CD4-positive, alpha-beta T cell treated with Interleukin-6 at 100 ng/mL for 8 hours (primary cell): ENCODE measurements at places on chromosomes 4 and X.

GRCh38 chr4:110614976-110615352 is 7.9 kb downstream of the PITX2 start:
- no peak for DNase-seq

DNA sequence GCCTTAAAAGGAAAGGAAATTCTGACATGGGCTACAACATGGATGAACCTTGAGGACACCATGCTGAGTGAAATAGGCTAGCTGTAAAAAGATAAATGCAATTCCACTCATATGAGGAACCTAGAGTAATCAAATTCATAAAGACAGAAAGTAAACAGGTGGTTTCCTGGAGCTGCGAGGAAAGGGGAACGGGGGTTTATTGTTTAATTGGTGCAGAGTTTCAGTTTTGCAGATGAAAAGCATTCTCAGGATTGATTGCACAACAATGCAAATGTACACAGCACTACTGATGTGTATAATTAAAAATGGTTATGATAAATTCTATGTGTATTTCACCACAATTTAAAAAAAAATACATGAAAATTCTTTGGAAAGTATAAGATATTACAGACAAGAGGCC is 24.0 kb downstream of the PLRG1 start:
- no peak for DNase-seq

- DNase-seq = no peak
Observed at GRCh38 chr4:13413729-13414437, 70.3 kb downstream of the RAB28 start.

- no peak for DNase-seq
Observed at GRCh38 chrX:69010339-69010738, 154.9 kb downstream of the PJA1 start.

DNA sequence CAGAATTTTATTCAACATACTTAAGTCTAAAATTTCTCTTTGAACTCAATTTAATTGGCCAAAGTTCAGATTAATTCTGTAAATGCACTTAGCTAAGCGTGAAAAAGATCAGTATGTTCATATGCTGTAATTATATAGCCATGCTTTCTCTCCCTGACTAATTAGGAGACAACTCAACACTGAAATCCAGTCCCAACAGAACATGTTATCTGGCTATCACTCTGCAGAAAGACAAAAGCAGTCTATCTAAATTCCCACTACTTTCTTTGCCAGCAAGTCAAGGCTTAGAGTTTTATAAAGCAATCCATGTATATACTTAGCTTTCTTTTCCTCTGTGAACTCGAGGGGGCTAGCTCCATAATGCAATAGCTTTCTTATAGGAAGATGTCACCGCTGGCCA is 16.0 kb upstream of the USP46 start:
- no peak for DNase-seq

DNA sequence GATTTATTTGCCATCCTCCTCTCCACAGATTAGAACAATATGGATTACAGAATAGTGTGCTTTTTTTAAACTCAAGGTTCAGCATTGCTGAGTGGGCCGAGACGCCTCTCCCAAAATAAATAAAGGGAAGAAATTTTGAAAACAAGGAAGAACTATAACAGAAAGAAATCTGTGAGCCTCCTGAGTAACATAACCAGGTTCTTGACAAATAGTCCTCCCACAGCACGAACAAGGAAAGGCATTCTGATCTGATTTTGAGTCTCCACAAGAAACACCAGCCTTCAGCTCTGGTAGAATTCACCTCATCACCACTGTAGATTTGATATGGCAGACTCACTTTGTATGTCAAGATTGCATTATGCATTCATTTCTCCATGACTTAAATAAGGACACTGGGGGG is 173.6 kb downstream of the HHIP start:
- no peak for DNase-seq

- DNase-seq = no peak
Observed at GRCh38 chr4:161815841-161816240, 348.0 kb downstream of the FSTL5 start.

- no peak for DNase-seq
Observed at GRCh38 chrX:154805696-154806091, 409 bp upstream of the MPP1 start.

GRCh38 chr4:136768925-136769275 is 763.4 kb downstream of the PCDH18 start:
- DNase-seq = no peak

GRCh38 chr4:2253160-2254084 is 8.5 kb downstream of the MXD4 start:
- DNase-seq = no peak

DNA sequence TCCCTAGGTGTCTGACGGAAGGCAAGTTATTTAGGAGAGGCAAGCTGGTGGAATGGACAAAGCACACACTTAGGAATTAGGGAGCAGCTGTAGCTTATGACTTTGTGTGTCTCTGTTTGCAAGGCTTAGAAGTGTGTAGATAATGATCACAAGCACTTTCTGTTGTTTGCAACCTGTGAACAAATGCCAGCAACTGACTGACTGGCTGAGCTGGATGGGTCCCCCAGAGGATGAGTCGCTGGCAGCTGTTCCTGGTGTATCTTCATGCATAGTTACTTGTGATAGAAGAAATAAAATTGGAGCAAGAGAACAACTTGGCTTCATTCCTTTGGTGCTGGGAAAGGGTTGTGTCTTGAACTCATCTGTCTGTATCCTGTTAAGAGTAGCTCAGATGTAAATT is 64.2 kb upstream of the BEND4 start:
- no peak for DNase-seq

- DNase-seq = peak; percentile 83
Observed at GRCh38 chr4:152079543-152080293, 318.9 kb upstream of the GATB start.

- DNase-seq = no peak
Observed at GRCh38 chrX:106450405-106450804, 161.4 kb upstream of the RADX start.

DNA sequence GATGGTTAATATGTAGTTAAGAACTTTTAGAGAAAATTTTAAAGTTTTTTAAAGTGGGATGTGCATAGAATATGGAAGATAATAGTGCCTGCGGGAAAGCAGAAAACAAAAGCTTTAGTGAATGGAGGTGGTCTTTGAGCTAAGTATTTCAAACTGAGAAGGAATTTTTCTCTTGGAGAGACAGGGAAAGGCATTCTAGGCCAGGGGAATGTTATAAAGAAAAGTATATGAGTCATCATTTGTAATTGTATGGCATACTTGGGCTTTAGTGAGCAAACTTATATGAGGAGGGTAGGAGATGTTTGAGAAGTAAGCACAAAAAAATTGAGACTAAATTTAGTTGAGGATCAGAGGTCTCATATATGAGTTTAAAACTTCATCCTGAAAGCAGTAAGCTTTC is 467.0 kb downstream of the PPARGC1A start:
- DNase-seq = no peak

- DNase-seq = no peak
Observed at GRCh38 chrX:103488332-103488731, 31.0 kb downstream of the RAB40A start.

- no peak for DNase-seq
Observed at GRCh38 chr4:14835288-14835687, 167.0 kb upstream of the CPEB2 start.

DNA sequence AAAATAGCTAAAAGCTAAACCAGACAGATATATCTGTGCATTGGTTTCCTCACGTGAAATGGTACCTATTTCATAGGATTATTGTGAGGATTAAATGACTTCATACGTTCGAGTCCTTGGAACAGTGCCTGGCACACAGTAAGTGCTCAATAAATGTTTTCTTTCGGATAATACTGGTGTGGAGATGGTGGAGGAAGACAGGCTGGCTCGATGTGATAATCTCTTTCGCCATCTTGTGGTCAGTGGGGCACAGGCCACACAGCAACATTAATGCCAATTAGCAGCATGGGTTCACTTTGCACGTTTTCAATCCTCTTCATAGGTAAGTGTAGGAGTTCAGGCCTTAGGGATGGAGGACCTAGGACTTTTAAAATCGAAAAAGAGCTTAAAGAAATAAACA is 9.3 kb downstream of the PAGE4 start:
- no peak for DNase-seq

- no peak for DNase-seq
Observed at GRCh38 chr4:5809216-5809776, 83.6 kb downstream of the CRMP1 start.

- DNase-seq = no peak
Observed at GRCh38 chrX:13397878-13398818, 78.3 kb upstream of the ATXN3L start.

DNA sequence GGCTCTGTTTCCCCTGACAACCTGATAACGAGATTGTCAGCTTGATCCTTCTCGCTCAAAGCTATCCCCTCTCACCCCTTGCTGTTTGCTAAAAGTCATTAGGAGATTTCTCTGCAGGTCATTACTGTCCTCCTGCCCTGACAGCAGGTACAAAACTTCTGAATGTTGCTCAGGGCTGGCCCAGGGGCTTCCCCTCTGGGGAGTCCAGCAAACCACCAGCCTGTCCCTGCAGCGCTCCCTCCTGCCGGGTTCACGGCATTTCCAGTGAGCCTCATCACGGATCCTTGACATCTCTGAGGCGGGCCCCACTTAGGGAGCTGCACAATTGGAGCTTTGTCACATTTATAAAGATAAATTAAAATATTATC is 5.2 kb upstream of the SORCS2 start:
- DNase-seq = no peak

- DNase-seq = no peak
Observed at GRCh38 chr4:186657764-186658163, 65.9 kb downstream of the FAT1 start.

GRCh38 chr4:163110442-163110841 is 56.2 kb downstream of the NAF1 start:
- no peak for DNase-seq

DNA sequence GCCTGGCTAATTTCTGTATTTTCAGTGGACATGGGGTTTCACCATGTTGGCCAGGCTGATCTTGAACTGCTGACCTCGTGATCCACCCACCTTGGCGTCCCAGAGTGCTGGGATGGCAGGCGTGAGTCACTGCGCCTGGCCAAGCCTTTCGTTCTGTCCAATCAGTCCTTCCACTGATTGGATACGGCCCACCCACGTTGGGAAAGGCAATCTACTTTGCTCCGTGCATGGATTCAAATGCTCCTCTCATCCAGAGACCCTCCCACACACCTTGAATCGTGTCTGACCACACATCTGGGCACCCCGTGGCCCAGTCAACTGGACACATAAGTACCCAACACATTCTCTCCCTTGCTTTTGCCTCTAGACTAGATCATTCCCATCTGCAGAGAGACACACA is 74.9 kb downstream of the CRLF2 start:
- no peak for DNase-seq

DNA sequence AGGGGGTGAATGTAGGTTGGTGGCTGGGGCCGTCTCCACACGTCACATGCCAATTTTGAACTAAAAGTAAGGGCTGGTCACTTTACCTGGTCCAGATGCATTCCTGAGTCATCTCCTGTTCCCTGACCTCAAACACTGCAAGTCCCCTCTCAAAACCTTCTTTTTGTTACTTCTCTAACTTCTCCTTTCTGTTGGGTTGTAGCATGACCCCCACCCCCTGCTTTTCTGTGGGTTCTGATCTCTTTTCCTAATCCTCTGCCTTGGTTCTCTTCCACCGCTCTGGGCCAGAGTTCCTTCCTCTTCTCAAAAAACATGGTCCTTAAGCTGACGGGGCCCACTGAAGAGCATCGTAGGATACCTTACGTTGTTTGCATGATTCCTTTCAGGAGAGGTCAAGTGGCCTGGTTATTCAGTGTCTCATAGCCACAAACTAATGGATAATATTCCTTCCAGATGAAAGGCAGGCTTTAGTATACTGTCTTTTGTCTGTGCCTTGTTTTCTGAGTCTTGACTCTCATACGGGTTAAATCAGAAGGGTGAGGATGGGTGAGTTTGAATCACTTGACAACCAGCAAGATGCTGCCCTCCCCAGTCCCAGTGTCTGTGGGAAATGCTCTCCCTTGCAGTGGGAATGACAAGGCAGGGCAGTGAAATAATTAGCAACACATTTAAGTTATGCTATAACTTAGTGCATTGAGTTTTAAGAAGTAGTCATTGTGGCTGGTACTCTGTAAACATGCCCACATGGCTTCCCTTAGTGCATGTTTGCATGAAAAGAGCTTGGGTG is 15.1 kb downstream of the SMS start:
- no peak for DNase-seq

DNA sequence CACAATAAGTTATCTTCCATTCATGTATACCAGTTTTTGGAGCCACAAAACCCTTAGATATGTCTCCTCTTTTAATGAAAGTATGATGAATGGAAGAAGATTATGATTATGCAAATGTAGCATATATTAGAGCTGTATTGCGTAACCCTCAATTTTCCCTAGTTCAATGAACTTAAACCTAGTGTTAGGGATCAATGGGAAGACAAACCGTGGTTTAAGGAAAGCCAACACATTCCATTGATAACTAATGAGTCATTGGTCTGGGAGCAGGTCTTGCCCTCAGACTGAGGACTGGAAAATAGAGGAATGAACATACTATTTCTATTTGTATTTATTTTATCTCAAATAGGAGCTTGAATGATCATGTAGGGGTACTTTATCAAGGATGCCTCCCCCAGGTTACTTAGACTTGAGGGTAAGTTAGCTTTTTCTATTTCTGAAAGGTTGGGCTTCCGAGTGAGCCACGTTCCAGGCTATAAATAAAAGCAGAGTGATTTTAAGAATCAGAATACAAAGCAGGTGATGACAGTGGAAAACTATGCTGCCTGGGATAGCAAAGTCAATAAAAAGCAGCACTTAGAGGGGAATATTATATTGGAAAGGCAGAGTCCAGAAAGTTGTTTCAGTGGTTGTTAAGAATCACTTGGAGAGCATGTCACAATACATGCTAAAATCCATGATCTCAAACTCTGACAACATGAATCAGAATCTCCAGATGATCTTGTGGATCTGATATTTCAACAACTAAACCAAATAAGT is 356.0 kb downstream of the ADAM29 start:
- no peak for DNase-seq

DNA sequence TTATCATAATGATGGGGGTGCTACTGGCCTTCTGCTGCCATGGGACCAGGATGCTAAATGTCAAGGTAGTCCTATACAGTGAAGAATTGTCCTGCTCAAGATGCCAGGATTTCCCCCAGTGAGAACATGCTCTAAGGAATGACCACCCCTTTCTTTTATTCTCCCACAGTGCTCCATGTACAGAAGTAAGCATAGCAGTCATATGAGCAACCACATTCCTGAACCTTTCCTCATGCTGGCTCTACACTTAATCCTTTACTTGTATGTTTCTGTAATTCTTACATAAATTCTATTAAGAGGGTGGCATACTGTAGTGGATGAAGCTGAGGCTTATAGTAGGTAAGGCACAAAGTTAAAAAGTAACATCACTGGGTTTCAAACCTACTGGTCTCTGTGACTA is 20.2 kb downstream of the CYP2U1 start:
- no peak for DNase-seq
